ENCODE measurements at places on chromosomes 1 and 21.

DNA sequence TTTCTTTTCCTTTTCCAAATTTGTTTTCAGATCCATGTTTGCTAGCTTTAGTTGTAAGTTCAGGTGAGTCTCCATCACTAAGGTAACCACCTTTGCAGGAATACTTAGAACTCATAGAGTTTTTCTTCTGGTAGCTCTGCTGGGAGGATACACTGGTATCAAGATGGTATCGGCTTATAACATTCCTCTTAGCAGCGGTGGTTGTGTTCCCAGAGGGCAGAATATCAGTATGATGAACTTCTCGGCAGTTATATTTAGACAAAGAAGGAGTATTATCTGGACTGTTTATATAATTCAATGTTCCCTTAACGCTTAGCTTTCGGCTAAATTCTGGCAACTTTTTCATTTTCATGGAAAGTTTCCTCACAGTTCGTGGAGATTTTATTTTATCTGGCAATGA, 18.1 kb downstream of the SYDE2 start:
- no peak for DNase-seq

- no peak for DNase-seq
Measured at GRCh38 chr1:231558708-231559185, 30.3 kb downstream of the TSNAX start.

DNA sequence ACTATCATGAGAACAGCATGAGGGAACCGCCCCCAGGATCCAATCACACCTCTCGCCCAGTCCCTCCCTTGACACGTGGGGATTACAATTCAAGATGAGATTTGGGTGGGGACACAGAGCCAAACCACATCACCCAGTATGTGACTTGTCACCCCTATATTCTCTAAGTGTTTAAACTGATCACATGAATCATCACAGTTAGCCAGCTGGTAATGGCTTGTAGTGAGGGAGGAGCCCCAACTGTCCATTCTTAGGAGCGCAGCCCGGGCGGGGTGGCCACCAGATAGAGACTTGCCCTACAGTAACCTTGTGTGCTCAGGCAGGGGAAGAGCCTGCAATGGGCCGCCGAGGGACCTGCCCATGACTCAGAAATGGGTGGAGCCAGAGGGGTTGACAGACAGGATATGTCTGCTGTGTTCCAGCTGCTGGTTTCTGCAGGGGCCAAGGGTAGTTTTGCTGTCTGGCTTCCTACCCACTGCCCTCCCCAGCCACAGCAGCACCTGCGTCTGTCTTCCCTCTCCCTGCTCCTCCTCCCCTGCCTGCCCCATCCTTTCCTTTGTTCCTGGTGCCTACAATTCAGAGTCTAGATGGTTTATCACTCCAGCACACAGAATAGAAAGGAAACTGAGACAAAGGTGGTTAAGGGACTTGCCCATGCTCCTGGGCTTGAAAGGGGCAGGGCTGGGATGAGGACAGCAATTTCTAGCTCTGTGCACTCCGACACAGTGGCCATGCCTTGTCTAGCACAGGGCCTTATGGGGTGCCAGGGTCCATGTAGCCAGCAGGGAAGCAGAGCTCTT, 9.2 kb downstream of the ABCG1 start:
- DNase-seq, result peak; percentile 92

GRCh38 chr1:74517599-74518051, 5.2 kb upstream of the LRRC53 start:
- DNase-seq, result no peak

GRCh38 chr1:42971841-42972291, 13.2 kb upstream of the SLC2A1 start:
- DNase-seq, result no peak

All from activated CD8-positive, alpha-beta memory T cell treated with anti-CD3 and anti-CD28 coated beads, Interleukin-2, amount 50 U/mL, for 4 hours (primary cell).